Pulmonary artery endothelial cell (primary cell): ENCODE measurements at places on chromosomes 2 and 18.

GRCh38 chr2:396903-397302, 109.0 kb upstream of the ALKAL2 start:
- no peak for DNase-seq

- no peak for DNase-seq
Measured at GRCh38 chr2:132540166-132540565, 123.6 kb downstream of the GPR39 start.

DNA sequence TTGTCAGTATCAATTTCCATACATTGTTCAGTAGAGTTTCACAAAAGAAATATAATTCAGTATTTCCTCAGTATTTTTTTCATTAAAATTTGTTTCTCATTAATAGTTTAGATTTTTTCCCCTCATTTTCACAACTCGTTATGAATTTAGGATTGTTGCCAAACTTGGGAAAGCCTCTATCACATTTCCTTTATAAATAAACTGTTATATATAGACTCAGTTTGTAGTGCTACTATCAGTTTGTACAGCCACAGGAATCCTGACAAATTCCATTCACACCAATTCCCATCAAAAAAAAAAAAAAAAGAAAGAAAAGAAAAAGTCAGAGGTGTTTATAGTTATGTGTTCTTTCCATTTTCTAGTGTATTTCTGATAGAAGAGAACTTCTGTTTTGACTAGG, 123.3 kb upstream of the DCC start:
- DNase-seq: no peak

- no peak for DNase-seq
Measured at GRCh38 chr2:52710810-52711618, 1056.6 kb upstream of the CHAC2 start.

DNA sequence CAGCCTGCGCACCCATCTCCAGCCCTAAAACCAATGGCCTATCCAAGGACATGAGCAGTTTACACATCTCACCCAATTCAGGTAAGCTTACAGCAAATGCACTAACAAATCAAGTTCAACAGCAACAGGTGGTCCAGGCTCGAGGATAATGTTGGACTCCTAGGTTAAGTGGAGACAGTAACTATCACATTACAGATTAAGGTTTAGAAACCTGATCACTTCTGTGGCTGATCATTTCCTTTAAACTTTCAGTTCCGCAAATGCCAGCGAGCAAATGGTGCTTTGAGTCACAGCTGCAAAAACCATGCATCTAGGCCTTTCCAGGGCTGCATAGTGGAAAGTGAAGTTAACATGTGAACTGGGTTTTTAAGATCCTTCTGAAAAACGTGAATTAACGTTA, 259.4 kb downstream of the GBX2 start:
- no peak for DNase-seq

DNA sequence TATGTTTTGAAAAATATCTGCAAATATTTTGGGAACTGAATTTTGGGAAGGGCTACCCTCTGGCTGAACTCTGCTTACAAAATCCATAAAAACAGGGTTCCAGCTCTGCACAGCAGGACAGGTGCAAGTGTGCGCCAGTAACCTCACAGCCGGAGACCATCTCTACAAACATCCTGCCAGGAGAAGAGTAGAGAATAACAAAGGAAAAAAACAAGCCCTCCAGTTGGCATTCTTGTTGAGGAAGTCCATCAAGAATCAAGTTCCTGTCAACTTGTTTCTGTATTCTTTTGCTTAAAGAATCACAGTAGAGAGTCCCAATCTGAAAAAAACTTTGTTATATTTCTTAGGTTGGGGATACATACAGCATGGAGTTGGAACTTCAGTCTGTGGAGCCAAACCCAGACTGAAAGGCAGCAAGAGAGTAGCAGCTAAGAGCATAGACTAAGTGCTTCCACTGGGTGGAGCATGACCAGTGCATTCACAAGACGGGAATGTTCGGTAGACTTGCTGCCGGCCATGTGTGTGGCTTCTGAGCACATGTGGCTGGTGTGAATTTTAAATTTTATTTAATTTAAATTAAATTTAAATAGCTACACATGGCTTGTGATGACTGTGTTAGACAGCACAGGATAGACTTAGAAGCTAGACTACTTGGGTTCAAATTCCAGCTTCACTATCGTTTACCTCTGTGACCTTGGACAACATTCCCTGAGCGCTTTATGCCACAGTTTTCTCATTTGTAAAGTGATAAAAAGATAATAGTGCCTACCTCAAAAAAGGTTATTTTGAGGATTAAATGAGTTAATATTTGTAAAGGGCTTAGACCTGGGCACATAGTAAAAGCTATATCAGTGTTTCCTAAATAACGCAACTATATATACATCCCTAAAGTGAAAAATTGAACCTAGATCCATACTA, 41.9 kb downstream of the SPTBN1 start:
- DNase-seq: peak; percentile 48
